Inflammatory macrophage treated with lipopolysaccharide for 1 hour (primary cell): ENCODE measurements at places on chromosomes 5 and 9.
A peak's percentile ranks its signal among the peaks of the same experiment; 100 is the strongest.

- DNase-seq = no peak
Measured at GRCh38 chr5:56456002-56456401, 222.9 kb upstream of the ANKRD55 start.

DNA sequence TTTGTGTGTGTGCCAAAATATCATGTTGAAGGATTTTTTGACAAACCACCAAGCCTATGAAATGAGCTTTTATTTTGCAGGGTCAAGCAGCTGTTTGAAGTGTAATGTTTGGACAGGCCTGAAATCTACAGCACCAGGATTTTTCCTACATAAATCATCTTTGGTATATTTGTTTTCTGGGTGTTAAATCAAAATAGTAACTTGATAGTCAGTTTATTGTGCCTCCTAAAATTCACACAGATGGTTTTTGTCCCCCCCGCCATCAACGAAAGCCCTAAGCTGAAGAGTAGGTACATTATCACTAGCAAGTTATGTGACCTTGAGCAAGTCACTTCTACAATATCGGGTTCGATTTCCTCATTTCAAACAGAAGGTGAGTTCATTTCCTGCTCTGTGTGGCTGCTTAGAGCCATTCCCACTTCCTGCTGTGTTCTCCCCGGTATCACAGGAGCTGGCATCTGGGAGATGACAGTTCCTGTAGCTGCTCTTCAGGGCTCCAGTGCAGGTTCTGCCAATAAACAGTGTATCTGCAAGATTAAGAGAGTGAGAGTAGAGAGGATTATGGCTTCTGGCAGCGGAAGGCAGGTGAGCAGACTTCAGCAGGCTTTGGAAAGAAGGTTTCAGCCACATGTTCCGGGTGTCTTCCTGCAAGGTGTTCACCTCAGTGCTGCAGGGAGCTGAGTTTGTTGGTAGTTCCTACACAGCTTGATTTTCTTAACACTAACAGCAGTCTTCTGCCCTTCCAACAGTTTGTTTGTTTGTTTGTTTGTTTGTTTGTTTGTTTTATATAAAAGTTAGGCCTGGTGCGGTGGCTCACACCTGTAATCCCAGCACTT, 48.4 kb upstream of the GNE start:
- DNase-seq = no peak

DNA sequence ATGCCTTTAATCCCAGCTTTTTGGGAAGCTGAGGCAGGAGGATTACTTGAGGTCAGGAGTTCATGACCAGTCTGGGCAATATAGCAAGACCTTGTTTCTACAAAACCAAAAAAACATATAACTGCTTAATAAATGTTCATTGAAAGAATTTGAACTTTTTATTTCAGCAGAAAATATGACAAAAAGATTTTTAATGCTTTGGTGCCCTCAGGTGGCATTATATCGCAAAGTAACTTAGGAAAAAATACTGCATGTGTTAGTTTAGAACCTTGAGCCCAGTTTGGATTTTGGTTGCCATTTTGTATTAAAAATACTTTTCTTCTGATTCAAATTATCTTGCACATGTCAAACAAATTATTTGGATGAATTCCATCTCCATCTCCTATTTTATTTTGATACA, 103.2 kb downstream of the GPBP1 start:
- DNase-seq = peak; percentile 15

DNA sequence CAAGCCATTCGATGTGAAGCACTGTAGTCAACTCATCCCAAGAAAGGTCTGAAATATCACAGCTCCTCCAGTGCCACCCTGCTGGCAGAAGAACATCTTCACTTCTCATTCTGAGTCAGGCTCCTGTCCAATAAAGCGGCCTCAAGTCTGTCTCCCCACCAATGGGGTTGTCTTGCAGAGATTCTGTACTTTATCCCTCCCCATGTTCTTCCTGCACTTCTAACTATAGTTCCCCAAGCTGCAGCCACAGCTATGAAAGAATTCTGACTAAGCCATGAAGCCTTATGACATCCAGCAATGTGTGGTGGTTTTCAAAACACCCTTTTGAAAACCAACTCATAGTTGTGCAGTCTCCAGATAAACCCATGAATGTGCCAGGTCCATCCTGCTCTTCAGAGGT, 6.8 kb downstream of the MACROH2A1 start:
- DNase-seq = peak; percentile 72

DNA sequence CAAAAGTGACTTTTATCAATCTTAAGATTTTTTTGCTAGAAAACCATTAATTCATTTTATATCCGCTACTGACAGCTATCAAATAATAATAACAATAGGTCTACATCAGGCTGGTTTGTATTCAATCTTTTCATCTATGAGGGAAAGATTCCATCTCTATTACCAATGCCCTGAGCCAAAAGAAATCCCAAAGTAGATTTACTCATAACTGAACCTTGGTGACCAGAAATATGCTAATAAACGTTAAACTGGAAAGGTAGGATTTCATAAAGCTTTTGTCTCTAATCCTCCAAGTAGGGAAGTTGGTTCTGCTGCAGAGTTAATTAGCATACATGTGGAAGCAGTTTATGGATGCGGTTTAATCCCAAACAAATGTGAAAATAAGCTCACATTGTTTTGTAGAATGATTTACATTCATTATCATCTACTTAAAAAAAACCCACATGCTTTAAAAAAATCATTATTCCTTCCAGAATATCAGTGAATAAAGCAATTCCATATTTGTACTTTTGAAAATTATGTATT, 715.5 kb downstream of the CETN3 start:
- DNase-seq = no peak

- no peak for DNase-seq
Measured at GRCh38 chr5:75465480-75465879, 45.9 kb downstream of the CERT1 start.

DNA sequence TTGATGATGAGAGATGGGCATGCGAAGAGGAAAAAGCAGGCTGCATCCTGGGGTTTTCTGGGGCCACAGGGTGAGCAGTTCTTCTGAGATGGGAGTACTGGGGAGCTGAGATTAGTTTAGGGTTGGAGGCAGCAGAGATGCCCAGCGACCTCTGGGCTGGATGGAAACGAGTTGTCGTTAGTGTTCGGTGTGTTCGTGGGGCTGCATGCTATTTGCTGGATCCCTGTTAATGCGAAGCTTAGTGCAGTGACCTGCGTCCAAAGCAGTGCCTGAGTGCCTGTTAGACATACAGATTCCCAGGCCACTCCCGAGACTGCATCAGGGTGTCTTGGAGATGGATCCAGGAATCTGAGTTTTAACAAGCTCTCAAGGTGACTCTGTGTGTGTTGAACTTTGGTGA, 201.3 kb downstream of the CACNA1B start:
- no peak for DNase-seq

- DNase-seq = no peak
Measured at GRCh38 chr5:50666261-50667022, at the start of gene PARP8. PARP8 (plus strand) TSS chr5:50666637; CDS start chr5:50667096, 459 bp downstream.

DNA sequence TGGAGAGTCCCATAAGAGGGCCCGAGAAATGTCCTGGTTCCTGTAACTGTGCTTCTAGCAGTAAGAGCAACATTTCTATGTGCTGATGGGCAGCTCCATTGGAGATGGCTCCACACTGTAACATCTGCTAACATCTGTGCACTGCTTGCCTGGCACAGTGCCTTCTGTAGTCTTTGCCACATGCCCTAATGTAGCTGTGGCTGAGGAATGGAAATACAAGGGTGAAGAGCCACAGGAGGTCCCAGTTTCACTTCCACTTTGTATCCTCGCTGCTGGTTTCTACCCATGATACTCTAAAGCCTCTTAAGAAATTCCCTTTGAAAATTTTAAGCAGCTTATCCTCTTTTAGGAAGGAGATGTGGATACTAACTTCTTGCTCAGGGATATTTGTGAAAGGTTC, 97.4 kb downstream of the HOMER1 start:
- DNase-seq = peak; percentile 52

- DNase-seq = no peak
Measured at GRCh38 chr9:2116073-2116472, 100.9 kb downstream of the SMARCA2 start.

DNA sequence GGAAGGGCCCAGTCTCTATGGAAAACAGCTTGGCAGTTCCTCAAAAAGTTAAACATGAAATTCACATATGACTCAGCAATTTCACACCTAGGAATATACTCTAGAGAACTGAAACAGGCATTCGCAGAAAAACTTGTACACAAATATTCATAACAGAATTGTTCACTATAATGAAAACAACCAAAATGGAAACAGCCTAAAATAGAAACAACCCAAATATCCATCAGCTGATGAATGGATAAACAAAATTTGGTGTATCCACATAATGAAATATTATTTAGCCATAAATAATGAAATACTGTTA, 4.8 kb upstream of the GPR150 start:
- no peak for DNase-seq

DNA sequence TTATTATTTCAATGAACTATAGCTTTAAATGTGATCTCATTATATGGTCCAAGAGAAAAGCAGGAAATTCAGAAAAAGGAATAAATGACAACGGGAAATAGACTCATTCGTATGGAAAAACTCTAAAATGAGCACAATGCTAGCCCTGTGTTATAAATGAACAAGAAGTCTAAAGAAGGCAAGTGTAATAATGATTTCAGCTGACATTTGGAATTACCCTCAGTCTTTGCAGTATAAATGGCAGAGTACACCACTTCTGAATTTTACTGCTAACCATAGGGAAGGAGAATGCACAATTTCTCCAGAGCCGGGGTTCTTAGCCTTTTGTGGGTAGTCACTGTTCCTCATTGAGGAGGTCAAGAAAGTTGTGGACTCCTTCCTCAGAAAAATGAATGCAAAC, 93.1 kb downstream of the ANKRD55 start:
- DNase-seq = peak; percentile 59

DNA sequence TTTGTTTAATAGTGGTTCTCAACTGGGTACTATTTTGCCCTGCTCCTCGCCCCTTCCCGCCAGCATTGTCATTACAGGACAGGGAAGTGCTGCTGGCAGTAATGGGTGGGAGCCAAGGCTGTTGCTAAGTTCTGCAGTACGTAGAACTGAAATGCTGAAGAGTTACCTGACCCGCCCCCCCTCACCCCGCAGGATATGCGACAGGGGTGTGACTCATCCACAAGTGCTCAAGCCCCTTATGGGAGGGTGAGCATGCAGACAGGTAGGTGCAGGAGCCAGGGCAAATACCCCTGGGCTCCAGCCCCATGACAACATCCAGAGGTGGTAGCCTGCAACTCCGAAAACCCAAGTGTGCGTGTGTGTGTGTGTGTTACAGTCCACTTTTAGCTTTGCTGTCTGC, 35.7 kb downstream of the LRRC70 start:
- no peak for DNase-seq

GRCh38 chr5:127561254-127561653, 43.8 kb downstream of the PRRC1 start:
- no peak for DNase-seq

DNA sequence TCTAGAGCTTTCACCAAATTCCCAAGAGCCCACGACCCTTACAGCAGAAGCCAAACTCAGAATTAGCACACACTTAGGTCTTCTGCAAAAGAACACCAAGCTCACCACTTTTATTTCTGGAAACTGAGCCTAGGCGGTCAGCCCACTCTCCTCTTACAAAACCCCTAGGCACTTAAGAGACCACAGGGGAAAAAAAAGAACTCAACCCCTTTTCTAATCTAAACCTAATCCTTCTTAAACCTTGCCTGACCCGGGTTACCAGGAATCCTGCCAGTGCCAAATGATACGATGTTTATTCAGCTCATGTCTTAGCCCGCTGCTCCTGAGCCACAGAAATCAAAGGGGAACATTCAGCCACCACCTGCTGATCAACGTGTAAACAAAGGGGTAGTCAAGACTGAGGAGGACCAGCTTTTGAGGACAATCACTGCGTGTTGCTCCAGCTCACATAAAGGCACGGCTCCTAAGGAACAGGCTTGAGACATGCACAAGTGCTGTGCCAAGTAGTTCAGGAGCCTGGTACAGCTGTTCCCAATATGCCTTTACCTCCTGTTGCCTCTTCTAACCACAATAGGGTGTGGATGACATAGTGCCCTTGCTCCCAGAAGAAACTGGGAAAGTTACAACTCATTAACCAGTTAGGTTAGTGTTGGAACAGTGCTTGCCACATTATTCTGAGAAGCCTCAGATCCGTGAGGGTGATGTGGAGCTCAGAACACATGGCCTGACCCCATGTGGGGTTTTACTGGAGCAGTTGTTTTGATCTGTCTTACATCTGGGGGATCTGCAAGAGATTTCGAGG, 49.3 kb downstream of the ZFAND5 start:
- no peak for DNase-seq

- no peak for DNase-seq
Measured at GRCh38 chr9:4842734-4843133, 50.0 kb downstream of the RCL1 start.

- no peak for DNase-seq
Measured at GRCh38 chr5:138452720-138453119, 12.6 kb upstream of the EGR1 start.
